ENCODE measurements at places on chromosomes 12 and 14.

GRCh38 chr14:51651388-51652167, at the start of gene FRMD6:
FRMD6 (plus strand) TSS chr14:51651910; CDS start chr14:51689837, 37,927 bp downstream.
- peak; percentile 65 for DNase-seq

DNA sequence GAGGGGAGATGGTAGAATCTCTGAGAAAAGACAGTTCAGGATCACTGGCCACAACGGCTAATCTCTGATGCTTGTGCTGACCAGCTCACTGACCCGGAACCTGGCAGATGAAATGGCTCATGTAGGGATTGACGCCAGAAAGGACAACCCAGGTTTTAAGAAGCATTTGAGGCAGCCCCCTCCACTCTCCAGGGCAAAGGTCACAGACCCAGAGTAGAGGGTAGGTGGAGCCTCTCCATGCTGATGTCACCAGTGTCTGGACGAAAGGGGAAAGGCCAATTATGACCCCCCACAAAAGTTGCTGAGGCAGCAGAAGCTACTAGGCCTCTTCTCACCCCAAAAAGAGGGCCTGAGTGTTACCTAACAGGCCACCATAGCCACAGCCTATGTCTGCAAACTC, 1.2 kb downstream of the METTL1 start:
- DNase-seq: no peak

GRCh38 chr12:24821691-24822090, 127.2 kb downstream of the BCAT1 start:
- DNase-seq: no peak

DNA sequence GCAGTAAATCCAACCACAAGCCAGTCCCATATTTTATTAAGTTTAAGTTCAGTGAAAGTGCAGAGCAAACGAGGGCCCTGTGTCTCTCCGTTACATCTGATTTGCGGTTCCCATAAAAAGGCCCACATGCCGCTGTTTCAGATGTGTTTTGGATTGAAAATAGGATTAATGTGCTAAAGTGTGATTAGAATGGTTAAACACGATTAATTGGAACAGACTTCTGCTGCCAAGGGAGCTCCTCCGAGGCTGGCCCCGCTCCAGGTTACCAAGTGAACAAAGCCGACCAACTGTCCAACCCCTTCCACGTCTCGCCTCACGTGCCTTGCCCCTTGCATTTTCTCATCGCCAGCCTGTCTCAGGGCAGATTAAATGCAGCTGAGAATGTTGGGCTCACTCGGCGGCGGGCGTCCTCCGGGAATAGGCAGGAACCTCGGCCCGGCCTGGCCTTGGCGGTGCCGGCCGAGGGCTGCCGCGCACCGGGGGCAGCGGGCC, 166.5 kb upstream of the GSC start:
- no peak for DNase-seq

DNA sequence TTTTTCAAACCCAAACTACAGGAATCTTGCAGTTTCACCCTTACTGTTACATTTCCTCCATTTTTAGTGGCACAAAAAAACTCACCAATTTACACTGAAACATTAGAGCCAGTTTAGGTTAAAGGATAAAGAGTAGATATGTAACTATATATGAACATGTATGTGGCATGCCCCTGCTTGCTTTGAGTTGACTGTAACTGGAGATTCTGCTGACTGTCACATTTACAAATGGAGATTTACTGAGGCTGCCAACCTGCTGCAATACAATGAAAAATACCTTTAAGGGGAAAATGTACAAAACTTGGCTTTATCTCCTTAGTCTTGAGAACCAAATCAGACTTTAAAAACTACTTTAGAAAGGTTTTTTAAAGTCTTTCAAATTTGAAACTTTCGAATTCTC, 28.3 kb downstream of the STON2 start:
- no peak for DNase-seq

- no peak for DNase-seq
Measured at GRCh38 chr12:1564067-1564466, 30.3 kb downstream of the FBXL14 start.

- no peak for DNase-seq
Measured at GRCh38 chr14:82180139-82180538, 646.5 kb upstream of the SEL1L start.

GRCh38 chr14:29392287-29392686, 535.4 kb downstream of the PRKD1 start:
- no peak for DNase-seq

DNA sequence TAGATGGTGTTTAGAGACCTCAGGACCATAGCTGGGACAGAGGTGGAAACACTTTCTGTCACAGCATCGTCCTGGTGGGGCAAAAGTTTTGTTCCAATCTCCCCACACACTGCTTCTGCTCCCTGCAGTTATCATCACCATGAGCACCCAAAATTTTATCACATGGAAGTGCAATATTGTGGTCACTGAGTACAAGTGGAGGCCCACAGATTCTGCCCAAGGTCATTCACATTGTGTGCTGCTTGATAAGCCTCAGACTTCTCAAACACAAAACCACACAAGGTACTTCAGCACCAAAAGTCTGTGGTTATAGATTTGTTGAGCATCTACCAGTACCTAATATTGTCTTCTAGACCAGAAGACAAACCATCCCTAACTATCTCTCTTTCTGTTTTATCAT, 554 bp upstream of the KRT77 start:
- no peak for DNase-seq

DNA sequence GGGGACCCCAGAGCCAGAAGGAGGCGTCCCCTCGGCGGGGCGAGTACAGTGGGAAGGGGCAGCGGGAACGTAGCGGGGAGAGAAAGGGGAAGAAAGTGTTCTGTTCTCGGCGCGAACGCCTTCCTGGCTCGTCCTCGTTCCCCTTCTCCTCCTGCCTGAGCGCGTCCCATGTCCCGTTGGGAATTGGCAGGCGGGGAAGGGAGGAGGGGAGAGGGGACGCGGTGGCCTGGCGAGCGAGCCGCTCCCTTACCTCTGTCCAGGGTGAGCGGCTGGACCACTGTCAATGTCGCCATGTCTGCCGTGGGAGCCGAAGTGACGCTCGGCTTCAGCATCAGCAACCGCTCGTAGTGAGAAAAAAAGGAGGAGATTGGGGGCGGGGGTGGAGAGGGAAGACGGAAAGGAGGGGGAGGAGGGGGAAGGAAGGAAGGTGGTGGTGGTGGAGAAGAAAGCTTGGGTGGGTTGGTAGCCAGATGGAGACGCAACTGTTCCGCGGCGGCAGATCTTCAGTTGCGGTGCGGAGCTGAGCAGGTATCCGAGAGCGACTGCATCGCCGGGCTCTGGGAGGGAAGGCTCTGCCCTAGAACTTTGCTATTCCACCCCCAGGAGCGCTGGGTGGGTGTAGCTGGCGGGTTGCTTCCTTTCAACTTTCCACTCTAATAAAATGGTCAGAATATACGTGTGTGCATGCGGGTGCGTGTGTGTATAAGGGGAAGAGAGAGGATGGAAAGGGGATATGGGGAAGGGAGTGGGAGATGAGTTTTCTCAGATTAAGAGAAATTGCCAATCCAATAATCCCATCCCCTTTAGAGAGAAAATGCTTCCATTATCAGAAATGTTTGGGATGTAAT, at the start of gene LIN7A:
Gene LIN7A (minus strand): TSS at position 544 of the 848 bp plus-strand sequence. CDS start 212 bp downstream, at position 332.
- peak; percentile 56 for DNase-seq

DNA sequence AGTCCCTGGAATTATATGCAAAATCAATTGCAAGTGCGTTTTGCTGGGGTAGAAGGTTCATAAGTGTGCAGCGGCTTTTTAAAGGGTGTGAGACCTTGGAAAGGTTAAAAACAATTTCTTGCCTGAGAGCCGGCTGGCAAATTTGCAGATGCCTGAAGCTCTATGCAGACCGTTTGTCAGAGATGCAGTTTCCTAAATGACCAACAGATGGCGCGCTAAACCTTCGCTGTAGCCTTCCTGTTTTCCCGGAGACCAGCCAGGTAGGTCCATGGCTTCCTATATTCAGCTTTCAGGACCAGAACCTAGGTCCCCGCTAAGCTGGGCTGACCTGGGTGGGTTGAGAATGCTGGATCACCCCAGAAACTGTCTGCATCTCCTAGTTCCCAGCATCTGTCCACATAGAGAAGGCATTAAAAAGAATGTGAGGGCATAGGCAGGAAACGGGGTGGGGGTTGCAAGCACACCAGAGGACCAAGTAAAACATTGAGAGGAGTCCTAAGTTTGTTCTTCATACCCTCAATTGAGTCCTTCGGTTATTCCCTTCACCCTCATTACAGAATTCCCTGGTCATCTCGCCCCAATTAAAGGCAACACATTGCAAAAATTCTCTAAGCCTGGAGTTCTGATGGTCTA, 5.7 kb upstream of the NOS1 start:
- peak; percentile 59 for DNase-seq

DNA sequence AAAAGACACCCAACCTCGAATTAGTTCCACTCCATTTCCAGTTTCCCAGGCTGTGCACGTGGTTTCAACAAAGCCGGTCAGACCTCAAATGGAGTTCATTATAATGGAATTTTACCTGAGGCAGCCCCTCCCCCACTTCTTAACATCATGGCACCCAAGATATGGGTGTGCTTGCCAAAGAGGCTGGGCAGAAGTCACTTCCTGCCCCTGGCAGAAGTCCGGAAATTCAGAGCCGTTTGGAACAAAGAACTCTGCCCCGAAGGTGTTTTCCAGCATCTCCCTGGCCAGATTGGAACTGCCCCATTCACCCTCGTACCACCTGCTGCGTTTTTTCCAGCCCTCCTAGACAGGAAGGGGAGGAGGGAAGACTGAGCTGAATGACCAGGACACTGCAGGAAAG, 8.2 kb downstream of the VDR start:
- no peak for DNase-seq

DNA sequence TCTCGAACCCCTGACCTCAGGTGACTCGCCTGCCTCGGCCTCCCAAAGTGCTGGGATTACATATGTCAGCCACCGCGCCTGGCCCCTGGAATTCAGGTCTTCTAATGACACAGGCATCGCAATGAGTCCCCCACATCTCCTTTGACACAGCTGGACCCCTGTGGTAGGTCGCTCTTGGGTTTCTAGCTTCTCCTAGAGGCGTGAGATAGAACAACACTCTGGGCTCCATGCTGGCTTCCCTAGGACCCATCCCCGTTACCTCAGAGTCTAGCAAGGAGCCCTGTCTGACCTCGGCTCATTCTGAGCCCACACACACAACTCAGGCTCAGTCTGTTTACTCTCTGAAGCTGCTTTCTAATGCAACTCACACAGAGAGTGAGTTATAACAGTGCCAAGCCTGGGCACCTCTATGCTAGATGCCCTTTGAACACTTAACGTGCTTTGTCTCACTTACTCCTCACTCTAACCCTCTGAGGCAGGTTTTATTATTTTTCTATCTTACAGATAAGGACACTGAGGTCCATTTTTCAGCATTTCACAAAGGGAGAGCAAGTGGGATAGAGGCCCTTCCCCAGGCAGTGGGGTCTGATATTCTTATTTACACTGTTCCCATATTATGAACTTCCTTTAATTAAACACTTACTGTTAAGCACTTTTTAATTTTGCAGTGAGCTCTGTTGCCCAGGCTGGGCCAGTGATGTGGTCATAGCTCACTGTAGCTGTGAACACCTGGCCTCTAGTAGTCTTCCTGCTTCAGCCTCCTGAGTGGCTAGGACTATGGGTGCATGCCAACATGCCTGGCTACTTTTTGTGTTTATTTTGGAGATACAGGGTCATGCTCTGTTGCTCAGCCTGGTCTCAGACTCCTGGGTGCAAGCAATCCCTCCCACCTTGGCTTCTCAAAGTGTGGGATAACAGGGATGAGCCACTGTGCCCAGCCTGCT, 40.6 kb upstream of the RBM19 start:
- DNase-seq: no peak

- DNase-seq: no peak
Measured at GRCh38 chr12:5806371-5807089, 138.5 kb downstream of the ANO2 start.

DNA sequence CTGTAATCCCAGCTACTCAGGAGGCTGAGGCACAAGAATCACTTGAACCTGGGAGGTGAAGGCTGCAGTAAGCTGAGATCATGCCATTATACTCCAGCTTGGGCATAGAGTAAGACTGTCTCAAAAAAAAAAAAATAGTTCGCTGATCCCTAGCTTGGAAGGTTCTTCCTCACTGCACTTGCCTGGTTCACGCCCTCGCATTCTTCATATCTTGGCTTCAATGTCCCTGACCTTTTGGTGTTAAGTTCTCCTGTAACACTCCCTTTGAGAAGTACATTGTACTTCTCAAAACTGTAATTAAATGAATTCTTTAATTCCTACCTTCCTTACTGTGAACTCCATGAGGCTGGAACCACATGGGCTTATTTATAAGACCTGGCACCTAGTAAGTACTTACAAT, 16.5 kb upstream of the TPCN1 start:
- no peak for DNase-seq

DNA sequence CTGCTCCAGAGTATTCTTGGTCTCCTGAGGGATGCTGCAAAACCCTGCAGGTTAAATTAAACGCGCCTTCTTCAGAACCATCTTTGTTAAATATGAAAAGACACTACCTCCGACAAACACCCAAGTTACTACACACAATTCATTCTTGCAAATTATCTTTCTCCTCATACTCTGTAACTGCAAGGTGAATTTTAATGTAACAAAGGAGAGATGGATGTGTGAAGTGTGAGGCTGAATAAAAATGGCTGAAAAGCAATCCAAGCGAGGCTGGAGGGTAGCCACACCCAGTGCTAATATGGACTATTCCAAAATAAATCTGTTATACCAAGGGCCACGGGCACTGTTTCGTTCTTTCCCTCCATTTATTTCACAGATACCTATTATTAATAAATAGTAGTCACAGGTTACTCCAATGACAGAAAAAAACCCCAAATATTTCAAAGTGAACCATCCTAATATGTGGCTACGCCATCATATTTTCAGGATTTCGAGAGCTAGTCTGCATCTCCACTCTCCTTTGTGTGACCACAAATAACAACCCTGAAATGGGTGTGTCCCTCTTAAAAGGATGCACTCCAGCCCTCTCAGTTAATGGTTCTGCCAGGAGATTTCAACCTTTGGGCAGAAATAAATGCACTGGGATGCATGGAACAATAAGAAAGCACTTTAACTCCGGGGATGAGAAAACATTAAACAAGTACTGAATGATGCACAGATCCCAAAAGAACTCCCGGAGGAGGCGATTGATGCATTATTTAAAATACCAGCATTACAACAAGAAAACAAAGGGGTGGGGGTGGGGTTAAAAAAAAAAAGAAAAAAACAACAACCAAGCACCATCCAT, 53.1 kb upstream of the CCDC175 start:
- no peak for DNase-seq

- DNase-seq: no peak
Measured at GRCh38 chr12:1662761-1663439, 28.0 kb upstream of the ADIPOR2 start.

Data from HL-60 (cell line).